ENCODE measurements at places on chromosomes 7 and 10. TPM values are rescaled to one million over a fixed set of nuclear protein-coding genes. Genes with fewer than 3 reads are reported as not detected.

FXYD4 gene
- not detected for total RNA-seq

- DNase-seq, result no peak
Observed at GRCh38 chr7:83807774-83808173, 158.8 kb upstream of the SEMA3E start.

GRCh38 chr10:68901105-68901927, at the start of gene DDX50:
DDX50 (plus strand) TSS chr10:68901315; CDS start chr10:68901385, 70 bp downstream.
- DNase-seq, result peak; percentile 96

- no peak for DNase-seq
Observed at GRCh38 chr7:14858410-14858809, 44.1 kb downstream of the DGKB start.

- no peak for DNase-seq
Observed at GRCh38 chr7:70694971-70695794, 436.8 kb upstream of the GALNT17 start.

- no peak for DNase-seq
Observed at GRCh38 chr10:78919181-78919966, 149.4 kb upstream of the ZMIZ1 start.

GRCh38 chr10:70634011-70634410, 31.5 kb upstream of the PRF1 start:
- DNase-seq, result no peak

DNA sequence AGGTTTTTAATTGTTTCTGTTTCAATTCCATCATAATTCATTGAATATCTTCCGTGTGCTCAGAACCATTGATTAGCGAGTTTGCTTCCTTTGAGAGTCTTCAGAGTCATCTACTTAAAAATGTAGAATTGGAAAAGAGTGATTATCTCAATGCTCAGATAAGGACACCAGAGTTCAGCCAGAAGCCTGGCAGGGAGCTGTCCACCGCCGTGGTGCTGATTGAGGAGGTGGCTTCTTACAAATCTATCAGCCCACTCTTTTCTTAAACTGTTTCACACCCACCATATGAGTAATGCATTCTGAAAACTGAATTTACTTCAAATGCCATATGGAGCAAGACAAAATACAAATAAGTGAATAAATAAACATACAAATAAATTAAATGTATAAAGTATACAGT, 79.3 kb downstream of the INSYN2A start:
- DNase-seq, result no peak

GRCh38 chr10:789831-790701, 100.6 kb upstream of the DIP2C start:
- DNase-seq, result no peak

- DNase-seq, result peak; percentile 22
Observed at GRCh38 chr7:32957326-32958045, at the start of gene FKBP9. FKBP9 (plus strand) TSS chr7:32957440; CDS start chr7:32957574, 134 bp downstream.

DNA sequence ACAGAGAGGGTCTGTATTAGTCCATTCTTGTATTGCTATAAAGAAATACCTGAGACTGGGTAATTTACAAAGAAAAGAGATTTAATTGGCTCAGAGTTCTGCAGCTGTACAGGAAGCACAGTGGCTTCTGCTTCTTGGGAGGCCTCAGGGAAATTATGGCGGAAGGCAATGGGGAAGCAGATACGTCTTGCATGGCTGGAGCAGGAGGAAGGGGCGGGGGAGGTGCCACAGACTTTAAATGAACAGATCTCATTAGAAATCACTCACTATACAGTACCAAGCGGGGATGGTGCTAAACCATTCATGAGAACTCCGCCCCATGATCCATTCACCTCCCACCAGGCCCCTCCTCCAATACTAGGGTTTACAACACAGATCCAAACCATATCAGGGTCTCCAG, 3.7 kb upstream of the CALU start:
- DNase-seq, result no peak

GRCh38 chr7:158407581-158408317, 179.9 kb downstream of the PTPRN2 start:
- no peak for DNase-seq
